ENCODE measurements at places on chromosomes 4 and X.

- no peak for DNase-seq
These were observed 200.3 kb upstream of the MAB21L2 start for GRCh38 chr4:150381609-150382008.

DNA sequence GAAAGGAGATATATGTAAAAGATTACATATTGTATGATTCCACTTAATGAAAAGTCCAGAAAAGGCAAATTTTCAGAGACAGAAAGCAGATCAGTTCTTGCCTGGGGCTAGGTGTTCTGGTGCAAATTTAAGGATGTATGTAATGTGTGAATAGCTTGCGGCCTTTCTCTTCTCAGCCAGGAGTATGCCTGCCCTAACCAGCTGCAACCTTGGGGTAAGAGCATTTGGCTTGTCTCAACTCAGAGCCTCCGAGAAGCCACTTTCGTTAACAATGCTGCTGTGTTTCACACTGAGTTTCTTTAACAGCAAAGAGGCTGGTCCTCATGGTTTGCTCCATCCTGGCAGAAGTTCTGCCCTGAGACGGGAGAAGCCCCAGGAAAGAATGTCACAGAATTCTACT, 102.7 kb downstream of the SPCS3 start:
- DNase-seq, result no peak

- DNase-seq, result peak; percentile 36
These were observed 99.3 kb upstream of the GRPR start for GRCh38 chrX:16023790-16024734.

DNA sequence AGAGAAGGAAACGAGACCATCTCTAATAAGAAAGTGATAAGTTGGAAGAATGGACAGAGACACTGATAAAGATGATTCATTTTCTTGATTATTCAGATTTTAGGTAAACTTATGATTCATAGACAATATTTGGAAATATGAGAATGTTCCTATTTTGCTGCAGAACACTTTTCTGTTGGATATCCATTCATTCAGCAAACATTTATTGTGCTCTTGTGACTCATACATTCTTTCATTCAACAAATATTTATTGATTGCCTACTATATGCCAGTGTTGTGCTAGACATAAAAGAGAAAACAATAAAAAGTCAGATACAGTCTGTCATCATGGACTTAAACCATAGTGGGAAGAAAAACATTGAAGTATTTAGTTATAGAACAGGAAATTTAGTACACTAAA, 1232.0 kb downstream of the STIM2 start:
- no peak for DNase-seq

DNA sequence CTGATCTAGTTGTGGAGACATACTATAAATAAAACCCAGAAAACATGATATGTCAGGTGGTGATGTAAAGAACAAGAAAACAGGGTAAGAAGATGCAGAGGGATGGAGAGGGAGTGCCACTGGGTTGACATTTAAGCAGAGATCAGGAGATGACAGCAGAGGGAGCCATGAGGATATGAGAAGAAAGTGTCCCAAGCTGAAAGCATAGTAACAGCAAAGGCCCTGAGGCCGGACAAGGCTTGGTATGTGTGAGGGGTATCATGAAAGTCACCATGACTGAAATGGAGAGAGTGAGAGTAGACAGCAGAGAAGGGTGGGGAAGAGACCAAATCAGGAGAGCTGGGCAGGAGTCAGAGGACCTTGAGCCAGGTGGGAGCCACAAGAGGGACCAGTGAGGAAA, 3.4 kb downstream of the GPKOW start:
- DNase-seq, result no peak

DNA sequence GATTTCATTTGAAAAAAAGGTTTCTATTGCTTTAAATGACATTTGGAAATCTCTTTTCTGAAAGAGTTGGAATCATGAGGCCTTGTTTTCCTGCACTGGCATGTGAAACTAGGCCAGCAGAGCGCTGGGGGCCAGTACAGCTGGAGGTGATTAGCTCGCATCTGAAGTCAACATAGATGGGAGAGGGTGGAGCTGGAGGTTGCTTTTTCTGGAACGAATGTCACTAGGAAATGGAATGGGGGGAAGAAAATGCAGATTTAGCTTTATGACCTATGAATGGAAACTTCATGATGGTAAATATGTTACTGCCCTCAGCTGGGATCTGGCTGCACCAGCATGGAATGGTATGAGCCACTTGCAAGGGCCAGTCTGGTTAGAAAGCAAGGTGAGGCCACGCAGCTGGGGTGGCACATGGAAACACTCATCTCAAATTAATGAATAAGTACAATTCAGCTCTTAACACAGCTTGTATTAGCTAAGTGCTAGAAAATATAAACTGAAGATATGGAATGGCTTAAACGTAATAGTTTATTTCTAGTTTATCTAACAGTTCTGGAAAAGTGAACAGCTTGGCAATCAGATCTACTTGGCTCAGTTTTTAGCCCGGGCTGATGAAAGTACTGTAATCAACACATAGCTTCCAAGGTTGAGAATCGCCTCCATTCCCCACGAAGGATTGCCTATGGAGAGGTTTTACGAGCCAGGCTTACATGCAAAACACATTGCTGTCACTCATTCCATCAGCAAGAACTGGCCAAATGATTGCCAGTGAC, 32.5 kb downstream of the SLC10A6 start:
- no peak for DNase-seq

DNA sequence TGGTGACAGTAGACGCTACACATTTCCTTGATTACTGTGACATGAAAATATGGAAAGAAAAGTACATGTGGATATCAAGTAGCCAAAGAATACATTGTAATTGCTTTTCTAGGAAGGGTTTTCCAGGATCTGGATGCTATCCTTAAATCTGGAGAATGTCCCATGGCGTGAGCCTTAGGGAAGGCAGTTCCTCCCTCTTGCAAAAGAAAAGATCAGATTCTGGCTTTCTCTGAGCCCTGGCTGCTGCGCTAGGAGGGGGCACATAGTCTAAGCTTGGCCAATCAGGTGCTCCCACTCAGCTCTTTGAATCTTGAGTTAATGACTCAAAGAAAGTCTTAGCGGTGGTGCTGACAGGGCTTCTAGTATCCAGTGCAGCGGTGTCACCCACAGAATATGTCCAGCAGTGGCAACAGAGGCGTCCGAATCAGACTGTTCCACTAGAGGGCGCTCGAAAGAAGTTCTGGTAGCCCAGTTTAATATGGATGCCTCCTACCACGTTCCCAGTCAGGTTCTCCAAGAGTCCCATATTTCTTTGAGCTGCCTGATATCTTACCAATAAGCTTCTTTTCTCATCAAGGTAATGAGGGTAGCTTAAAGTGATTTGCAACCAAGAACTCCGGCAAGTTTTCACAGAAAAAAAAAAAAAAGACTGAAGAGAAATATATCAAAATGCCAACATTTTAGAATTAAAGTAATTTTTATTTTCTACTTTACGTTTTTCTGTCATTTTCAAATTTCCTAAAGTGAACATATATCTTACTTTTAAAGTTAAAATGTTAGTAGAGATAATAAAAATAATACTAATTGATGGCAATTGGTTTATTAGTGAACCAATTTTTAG, 213.4 kb upstream of the S100G start:
- DNase-seq, result peak; percentile 32

DNA sequence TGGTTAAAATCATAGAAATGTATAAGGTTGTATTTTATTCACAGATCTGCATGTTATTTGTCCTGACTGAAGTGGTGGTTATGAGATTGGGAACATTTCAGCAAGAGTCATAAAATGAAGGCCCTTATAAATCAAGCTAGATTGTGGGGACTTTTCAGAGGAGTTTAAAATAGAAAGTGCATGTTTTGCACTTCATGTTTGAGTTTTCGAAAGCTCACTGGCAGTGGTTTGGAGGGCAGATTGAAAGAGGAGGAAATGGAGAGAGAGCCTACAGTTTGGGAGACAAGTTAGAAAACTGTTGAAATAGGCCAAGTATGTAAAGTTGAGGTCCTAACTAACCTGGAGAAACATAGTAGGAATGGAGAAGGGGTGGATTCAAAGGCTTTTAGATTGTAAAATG, 124.9 kb downstream of the KDM6A start:
- peak; percentile 16 for DNase-seq

- DNase-seq, result peak; percentile 30
These were observed 1.8 kb downstream of the ZFYVE28 start for GRCh38 chr4:2416564-2417225.

All from GM20000 (cell line).